NCI-H1092 (cell line): ENCODE measurements at places on chromosomes 4 and X.

DNA sequence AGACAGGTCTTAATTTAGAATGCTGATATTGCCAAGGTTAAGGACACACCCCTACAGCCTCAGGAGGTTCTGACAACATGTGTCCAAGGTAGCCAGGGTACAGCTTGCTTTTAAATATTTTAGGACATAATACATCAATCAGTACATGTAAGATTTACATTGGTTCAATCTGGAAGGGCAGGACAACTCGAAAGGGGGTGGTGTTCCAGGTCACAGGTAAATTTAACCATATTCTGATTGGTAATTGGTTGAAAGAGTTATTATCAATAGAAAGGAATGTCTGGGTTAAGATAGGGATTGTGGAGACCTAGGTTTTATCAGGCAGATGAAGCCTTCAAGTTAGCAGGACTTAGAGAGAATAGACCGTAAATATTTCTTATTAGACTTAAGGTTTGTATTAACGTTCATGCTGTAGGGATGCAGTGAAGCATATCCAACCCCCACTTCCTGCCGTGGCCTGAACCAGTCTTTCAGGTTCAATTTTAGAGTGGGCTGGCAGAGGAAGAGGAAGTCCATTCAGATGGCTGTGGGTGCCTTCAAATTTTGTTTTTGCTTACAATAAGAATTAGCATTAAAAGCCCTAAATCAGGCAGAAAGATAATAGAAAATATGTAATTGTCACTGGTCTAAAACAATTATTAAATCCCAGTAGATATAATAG is 136.5 kb upstream of the GALNTL6 start:
- no peak for DNase-seq

- peak; percentile 92 for DNase-seq
Observed at GRCh38 chr4:40662962-40663604, 33.4 kb upstream of the RBM47 start.

- no peak for DNase-seq
Observed at GRCh38 chr4:70713453-70714078, 8.2 kb upstream of the RUFY3 start.

DNA sequence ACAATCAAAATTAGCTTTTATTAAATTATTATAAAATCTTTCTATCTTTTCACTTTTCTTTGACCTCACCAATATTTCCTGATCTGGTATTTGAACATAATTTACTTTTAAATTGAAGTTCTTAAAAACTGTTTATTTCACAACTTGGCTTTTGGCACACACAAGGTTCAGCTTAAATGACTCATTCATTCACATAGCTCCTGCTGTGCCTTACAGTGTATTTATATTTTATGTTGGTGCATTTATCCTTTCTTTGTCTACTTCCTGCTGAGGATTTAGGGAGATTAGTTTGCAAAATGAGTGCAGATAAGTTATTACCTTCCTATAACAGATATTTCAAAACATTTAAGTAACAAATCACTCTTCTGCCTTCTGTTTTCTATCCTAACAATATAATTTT is 430.6 kb downstream of the DTHD1 start:
- no peak for DNase-seq

DNA sequence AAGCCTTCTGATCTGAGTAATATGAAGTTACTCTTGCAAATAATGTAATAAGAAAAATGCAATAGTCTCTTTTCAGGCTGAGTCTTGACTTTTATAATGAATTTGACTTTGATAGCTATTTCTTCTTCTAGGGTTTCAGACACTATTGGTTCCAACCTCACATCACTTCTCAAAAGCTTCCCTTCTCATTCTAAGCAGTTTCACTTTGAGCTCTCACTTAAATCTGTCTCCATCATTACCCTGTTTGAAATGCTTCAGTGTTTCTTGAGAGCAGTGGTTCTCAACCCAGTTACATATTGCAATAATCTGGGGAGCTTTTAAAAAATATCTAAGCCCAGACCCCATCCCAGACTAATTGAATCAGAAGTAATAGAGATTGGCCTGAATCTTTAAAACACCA is 40.5 kb upstream of the BMP2K start:
- DNase-seq = no peak

DNA sequence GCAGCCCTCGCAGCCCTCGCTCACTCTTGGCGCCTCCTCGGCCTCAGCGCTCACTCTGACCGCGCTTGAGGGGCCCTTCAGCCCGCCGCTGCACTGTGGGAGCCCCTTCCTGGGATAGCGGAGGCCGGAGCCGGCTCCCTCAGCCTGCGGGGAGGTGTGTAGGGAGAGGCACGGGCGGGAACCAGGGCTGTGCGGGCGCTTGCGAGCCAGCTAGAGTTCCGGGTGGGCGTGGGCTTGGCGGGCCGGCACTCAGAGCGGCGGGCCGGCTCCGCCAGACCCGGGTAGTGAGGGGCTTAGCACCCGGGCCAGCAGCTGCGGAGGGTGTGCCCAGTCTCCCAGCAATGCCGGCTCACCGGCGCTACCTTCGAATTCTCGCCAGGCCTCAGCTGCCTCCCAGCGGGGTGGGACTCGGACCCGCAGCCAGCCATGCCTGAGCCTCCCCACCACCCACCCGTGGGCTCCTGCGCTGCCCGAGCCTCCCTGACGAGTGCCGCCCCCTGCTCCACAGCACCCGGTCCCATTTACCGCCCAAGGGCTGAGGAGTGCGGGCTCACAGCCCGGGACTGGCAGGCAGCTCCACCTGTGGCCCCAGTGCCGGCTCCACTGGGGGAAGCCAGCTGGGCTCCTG is 1.4 kb upstream of the AADAT start:
- DNase-seq = no peak

- no peak for DNase-seq
Observed at GRCh38 chrX:37871626-37872302, 24.4 kb upstream of the DYNLT3 start.

- peak; percentile 22 for DNase-seq
Observed at GRCh38 chr4:109998867-109999584, 86.3 kb downstream of the EGF start.

GRCh38 chr4:38675146-38676121 is 11.4 kb downstream of the KLF3 start:
- DNase-seq = peak; percentile 70

DNA sequence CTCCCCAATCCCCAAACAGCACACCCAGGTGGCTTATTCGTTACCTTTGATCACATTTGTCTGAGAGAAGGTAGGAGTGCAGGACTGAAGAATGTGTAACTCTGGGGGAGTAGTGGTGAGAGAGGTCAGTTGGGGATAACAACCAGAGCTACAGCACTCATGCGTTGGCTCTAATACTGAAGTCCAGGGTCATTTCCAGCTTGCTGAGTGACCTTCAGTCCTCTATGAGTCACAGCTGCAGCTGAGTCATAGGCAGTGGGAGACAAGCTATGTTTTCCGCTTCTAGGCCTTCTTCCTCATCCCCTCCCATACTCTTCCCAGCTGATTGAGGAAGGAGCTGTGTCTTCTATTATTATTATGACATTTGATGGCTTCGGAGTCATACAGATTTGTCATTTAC is 31.6 kb upstream of the CT47C1 start:
- DNase-seq = no peak

- DNase-seq = no peak
Observed at GRCh38 chr4:3527914-3528876, 4.0 kb downstream of the LRPAP1 start.

GRCh38 chr4:4607336-4608213 is 65.7 kb upstream of the STX18 start:
- DNase-seq = no peak

DNA sequence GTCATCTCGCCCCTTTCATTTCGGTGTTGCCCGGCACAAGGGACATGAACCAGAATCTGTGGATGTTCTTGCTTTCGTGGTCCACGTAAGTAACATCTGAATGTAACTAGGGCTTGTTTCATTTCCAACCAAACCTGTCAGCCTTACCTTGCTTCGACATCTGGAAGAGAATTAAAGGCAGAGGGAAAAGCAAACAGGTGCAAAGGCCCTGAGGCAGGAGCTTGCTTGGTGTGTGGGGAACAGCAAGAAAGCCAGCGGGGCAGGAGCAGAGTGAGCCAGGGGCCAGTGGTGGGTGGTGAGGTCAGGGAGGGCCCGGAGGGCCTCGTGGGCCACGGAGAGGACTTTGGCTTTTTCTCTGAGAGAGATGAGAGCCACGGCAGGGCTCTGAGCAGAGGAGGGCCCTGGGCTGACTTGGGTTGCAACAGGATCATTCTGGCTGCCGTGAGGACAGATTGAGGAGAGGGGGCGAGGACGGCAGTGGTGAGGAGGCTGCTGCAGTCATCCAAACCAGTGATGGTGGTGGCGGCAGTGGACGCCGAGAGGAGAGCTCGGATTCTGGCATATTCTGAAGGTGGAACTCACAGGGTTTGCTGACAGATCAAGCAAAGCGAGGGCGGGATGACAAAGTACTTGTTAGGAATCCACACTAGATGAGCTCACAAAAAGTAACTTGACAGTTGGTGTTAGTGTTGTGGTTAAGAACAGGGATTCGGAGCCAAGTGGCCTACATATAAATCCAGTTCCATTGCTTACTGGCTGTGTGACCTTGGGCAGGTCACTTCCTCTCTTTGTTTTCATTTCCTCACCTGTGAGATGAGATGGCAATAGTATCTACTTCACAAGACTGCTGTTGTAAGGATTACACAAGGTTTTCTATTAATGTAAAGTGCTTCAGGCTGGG is 6.8 kb upstream of the WDR13 start:
- DNase-seq = no peak

- DNase-seq = no peak
Observed at GRCh38 chr4:140082391-140082755, 71.6 kb downstream of the MAML3 start.

DNA sequence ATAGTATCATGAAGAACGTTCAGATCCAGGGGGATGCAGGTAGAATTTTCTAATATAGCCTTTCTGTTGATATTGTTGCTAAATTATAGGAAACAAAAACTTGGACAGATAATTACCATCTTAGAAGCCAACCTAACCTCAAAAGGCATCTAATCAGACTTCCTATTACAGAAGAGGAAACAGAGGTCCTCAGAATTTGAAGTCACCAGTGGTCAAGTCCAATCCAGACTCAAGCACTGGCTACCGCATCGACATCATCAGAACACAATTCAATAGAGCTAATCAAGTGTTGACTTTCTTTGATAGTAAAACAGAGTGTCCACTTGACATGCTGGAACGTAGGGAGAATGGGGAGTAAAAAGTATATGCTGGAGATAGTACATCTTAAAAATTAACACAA is 10.3 kb upstream of the ATP10D start:
- DNase-seq = no peak

DNA sequence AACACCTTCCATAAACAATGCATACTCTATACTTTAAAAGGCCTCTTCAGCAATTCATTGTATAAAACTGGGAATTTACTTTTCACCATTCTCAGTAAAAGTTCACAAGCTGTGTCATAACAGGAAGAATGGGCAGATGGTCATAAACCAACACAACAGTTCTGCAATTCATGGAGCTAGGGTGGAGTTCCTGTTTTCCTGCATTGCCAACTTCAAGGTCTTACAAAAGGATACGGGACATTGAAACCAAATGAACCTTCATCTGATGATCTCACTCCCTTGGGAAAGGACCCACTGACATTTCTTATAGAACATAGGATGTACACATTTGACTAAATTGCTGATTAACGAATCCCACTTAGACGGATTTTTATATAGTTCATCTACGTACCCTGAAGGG is 4.1 kb downstream of the KDR start:
- DNase-seq = no peak

GRCh38 chrX:37759878-37760418 is 19.9 kb upstream of the CYBB start:
- no peak for DNase-seq

DNA sequence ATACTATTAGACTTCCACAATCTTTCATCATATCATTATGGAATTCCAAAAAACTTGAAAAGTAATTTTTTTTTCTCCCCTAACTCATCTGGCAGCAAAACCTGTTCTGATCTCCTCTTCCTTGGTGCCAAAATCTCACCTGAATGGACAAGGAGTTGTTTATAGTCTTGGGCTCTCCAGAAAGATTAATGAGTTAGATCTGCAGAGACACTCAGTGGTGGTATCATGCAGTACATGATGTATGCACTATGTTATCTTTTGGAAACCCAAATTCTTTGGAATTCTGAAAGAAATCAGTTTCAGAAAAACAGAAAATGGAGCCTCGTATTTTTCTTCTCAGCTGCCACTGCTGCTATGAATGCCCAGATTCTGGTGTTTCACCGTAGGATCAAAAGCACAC is 11.7 kb downstream of the GPM6B start:
- no peak for DNase-seq

DNA sequence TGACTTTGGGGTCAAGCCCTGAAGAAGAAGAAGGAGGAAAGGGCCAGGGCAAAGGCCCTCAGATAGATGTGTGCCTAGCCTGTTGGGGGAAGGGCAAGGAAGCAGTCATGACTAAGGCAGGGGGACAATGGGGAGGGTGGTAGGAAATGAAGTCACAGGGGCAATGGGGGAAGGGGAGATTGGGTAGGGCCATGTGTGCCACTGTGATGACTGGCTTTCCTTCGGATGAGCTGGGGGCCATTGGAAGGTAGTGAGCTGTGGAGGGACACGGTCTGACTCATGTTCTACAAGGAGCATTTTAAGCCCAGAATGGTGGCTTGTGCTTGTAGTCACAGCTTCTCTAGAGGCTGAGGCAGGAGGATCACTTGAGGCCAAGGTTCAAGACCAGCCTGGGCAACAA is 642.0 kb downstream of the MID1IP1 start:
- DNase-seq = no peak

DNA sequence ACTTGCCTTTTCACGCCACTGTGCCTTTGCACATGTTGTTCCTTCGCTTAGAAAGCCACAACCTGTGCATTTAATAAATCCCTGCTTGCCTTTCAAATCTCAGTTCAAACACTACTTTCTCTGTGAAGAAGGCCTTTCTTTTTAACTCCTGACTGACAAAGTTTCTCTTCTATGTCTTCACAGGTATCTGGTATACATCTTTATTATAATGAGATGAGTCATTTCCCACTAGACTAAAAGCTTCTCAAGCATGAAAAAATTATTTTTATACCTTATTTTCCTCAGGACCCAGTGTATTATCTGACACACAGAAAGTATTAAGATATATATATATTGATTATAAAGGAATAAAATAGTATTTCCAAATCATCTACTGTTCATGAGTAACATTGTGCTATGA is 189.9 kb downstream of the TBCK start:
- DNase-seq = no peak

DNA sequence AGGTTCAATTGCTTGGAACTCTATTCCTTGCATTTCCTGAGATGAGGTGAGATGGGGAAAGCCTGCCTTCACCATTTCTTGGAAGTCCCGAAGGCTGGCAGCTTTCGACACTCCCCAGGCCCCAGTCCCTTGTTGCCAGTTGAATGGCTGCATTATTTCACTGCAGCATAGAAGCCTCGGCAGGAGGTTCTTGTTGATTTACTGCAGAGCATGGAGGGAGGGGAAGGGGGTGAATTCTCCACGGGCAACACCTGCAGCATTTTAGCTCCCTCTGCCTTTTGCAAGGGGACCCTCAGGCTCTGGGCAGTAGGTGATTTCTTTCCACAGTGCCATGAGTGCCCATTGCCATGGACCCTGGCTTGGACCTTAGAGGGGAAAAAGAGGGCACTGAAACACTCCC is 10.7 kb upstream of the BCLAF3 start:
- DNase-seq = no peak
